NCI-H1092 treated with DMSO at 0.1 percent for 48 hours (cell line): ENCODE measurements at places on chromosomes 7 and 10.

DNA sequence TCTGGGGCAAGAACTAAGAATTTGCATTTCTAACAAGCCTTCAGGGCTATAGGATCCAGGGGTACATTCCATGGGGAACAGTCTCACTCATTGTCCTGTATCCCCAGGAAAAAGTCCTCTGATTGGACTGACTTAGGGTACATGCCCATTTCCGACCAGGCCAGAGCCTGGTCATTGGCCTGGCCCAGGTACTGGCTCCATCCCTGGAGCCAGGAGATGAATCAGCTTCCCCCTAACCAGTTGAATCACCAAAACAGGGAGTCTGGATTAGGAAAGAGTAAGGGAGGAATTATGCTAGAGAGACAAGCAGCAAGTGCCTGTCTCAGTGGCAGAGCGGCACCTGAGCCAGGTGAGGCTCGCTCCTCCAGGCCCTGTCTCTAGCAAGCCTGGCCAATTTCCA lies 137.5 kb downstream of the FGFR2 start:
- no peak for DNase-seq

GRCh38 chr10:27746397-27747095 lies 927 bp upstream of the MKX start:
- DNase-seq: no peak

GRCh38 chr10:22370320-22370719 lies 25.0 kb downstream of the SPAG6 start:
- no peak for DNase-seq

GRCh38 chr7:112422842-112423496 lies 27.3 kb upstream of the IFRD1 start:
- no peak for DNase-seq

DNA sequence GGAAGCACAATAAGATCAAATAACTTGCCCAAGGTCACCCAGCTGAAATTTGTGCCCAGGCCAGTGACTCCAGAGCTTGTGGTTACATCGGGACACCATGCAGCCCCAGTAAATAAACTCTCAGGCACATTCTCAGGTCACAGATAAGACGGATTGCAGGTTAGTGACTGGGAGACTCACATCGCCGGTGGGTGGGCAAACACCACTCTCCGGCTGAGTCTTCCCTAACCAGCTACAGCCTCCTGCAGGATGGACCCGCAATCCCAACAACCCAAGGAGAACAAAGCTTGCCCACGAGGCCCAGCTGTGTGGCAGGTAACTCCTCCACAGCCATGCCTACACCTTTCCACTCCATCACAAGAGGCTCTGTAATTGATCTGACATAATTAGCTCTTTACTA lies 81.7 kb upstream of the EFCAB10 start:
- DNase-seq: no peak

DNA sequence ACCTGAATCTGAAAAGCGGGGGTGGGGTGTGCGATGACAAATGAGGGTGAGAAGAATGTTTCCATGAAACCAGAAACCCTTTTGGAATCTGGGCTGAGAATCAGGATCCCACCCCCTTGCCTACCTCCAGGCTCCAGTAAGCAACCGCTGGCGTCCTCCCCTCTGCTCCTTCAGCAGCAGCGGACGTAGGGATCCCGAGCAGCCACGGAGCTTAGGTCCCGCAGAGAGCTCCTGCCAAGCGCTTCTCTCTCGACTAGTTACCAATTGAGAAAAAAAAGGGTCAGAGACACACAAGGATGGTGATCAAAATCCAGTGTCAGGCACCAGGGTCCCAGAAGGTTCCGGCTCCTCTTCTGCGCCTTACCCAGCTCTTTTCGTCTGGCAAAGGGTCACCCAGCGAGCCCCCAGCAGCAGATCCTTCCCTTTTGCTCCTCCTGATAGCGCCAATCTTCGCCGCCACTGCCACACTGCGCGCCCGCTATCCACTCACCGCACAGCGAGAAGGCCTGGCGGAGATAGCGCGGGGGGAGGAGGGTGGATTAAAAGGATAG lies 733.5 kb downstream of the ZWINT start:
- DNase-seq: no peak

GRCh38 chr7:64300641-64301405 lies 12.9 kb upstream of the ZNF736 start:
- no peak for DNase-seq

- DNase-seq: no peak
These were observed 6.9 kb upstream of the SUN1 start for GRCh38 chr7:825386-825785.

- DNase-seq: no peak
These were observed 50.1 kb upstream of the DPYSL4 start for GRCh38 chr10:132136689-132137088.

DNA sequence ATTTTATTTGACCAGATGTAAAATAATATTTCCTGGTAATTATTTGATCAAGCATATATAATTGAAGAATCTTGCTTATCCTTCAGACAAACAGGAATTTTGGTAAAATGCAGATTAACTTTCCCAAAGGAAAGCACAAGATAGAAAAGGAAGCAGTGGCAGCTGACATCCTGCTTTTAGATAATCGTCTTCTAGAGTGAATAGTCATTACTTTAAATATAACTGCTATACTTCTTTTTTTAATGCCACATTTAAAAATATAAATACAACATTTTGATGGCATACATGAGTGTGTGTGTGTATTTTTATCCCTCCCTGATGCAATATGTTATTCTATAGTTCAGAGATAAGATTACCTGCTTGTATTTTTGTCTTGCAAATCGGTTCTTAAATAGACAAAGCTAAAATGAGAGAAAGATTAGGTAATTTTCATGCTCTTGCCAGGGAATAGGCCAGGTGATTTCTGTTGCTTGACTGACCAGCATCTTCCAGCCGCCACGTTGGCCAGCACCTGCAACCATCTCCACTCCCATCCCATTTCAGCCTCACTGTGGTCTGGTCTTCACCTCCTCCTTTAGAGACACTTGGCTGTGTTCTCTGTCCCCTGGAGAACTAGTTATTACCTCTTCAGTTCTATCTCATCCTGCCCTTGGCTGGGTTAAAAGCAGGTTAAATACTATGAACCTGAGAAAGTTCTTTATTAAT lies 58.1 kb downstream of the MDFIC start:
- no peak for DNase-seq

DNA sequence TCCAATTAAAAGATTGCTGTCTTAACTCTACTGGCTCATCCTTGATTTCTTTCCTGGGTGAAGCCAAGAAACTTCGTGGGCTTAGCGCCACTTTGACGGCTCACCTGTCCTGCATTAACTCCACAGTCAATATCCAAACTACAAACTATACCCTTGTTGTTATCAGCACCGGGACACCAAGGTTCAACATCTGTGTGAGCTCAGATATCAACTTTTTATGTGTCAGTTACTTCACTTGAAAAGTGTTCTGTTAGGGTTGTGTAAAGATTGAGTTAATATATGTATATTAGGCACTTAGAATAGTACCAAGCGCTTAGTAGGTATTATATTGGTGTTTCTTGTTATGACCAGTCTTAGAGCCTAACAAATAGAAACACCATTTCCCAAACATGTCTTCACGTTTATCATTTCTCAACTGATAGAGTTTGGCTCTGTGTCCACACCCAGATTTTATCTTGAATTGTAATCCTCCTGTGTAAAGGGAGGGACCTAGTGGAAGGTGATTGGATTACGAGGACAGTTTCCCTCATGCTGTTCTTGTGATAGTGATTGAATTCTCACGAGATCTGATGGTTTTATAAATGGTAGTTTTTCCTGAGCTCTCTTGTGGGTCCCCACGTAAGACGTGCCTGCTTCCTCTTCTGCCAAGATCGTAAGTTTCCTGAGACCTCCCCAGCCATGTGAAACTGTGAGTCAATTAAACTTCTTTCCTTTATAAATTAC lies 19.0 kb upstream of the ST8SIA6 start:
- no peak for DNase-seq

DNA sequence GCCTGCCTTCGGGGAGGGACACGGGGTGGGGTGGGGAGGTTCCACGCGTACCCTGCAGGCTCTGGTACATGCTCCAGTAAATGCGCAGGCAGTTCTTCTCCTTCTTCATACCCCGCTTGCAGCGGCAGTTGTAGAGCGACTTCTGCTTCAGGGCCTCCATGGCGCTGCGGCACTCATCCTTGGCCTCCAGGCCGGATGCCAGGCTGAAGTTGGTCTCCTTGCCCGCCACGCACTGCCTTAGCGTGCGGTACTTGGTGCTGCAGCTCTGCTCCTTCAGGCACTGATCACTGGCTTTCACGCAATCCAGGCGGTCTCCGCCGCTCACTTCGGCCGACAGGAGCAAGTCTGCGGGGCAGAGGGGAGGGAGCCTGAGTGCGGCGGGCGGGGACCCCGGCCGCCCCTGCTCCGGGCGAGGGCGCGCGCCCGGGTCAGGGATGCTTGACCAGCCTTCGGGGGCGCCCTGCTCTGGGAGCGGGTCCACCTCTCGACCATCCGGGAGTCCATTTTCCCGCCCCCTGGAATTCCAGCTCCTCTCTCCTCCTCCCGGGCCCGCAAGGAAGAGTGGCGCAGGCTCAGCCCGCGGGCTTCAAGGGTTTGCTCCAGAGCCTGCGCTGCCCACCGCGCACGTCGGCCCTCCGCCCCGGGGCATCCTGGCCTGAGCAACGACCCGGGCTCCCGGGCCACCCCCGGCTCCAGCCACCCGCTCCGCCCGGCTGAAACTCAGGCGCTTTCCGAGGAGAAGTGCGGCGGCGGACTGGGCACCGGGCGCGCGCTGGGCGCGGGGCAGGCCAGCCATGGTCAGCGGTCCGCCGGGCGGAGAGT lies 2.0 kb downstream of the GFRA1 start:
- DNase-seq: no peak

DNA sequence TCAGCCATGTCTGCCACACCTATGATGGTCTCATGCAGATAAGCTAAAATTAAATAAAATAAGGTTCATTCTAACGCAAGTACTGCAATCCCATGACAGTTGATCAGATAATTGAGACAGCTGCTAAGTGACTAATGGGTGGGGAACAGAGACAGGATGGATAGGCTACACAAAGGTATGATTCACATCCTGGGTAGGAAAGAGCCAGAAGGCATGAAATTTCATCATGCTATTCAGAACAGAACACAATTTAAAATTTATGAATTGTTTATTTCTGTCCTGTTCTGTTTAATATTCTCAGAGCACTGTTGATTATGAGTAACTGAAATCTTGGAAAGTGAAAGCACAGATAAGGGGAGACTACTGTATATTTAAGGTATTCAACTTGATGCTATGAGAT lies 381.8 kb upstream of the SORCS1 start:
- DNase-seq: no peak

DNA sequence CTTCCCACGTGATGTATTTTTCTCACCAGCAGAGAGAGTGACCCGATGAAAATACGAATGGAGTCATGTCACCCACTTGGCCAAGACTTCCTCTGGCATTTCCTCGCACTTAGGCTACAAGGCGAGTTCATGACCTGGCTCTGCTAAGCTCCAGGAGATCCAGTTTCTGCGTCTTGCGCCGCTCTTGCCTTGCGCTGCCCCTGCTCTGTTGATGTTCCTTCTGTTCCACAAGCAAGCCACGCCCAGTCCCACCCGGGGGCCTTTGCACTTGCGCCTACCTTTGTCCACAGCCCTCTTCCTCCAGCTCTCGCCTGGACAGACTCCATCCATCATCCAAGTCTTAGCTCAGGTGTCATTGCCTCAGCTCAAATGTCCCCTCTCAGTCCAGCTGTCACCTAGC lies 116.3 kb upstream of the SHH start:
- no peak for DNase-seq

DNA sequence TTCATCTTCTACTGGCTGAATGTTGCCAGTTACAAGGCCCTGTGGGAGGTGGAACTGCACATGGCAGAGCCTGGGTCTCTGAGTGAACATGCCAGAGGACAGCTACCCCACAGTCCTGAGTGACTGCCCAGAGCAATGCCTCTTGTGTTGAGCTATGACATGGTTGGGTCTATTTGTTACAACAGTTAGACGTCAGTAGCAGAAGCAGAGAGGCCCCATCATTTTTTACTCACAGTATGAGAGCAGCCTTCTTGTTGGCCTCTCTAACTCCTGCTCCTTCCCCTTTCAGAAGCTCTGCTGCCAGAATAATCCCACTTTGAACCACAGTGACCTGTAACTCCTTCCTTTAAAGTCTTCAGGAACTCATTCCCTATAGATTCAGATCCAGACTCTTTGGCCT lies 30.8 kb upstream of the NRP1 start:
- DNase-seq: no peak

DNA sequence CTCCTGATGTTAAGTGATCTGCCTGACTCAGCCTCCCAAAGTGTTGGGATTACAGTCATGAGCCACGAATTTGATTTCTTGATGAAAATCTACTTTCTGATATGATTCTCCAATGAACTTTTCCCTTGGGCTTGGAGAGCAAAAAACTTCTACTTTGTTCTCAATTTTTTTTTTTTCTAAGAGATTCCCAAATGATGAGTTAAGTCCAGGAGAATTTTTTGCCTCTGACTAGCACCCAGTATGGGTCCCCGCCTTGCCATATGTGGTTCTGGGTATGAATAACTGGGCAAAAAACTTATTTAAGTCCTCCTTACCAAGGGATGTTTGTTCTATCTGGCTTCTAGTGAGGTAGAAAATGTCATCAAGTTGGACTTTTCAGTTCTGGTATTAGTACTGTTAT lies 147.9 kb upstream of the LYZL1 start:
- DNase-seq: no peak

GRCh38 chr7:31456646-31457368 lies 57.1 kb upstream of the ITPRID1 start:
- DNase-seq: no peak

GRCh38 chr10:30435073-30435422 lies 1.1 kb downstream of the MAP3K8 start:
- DNase-seq: no peak

- peak; percentile 37 for DNase-seq
These were observed 727 bp downstream of the ATRNL1 start for GRCh38 chr10:115093776-115094408.

- no peak for DNase-seq
These were observed 185.1 kb upstream of the ADO start for GRCh38 chr10:62619413-62619738.

- no peak for DNase-seq
These were observed 54.7 kb downstream of the ARHGAP22 start for GRCh38 chr10:48550071-48550691.

- peak; percentile 73 for DNase-seq
These were observed 511 bp upstream of the NRP1 start for GRCh38 chr10:33334805-33335550.

DNA sequence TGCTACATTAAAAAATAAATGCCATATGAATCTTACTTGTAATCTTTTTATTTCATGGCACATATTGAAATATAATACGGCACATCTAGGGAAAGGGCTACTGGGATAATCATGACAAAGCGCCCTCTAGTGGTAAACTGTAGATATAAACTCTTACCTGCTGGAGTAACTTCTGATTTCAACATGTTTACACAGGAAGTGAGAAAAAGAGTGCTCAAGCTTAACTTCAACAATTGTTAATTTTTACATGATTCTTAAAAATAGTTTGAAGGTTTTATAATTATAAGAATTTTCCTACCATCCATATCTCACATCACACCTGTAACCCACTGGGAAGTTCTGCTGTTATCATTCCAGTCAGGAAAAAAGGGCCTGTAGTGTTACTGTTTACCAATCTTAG lies 2.0 kb upstream of the HEPACAM2 start:
- peak; percentile 90 for DNase-seq

- no peak for DNase-seq
These were observed 52.5 kb upstream of the COMTD1 start for GRCh38 chr10:75288140-75288711.

- DNase-seq: peak; percentile 58
These were observed 99.6 kb upstream of the NPS start for GRCh38 chr10:127449490-127449889.
